ENCODE measurements at places on chromosomes 1 and 21.

DNA sequence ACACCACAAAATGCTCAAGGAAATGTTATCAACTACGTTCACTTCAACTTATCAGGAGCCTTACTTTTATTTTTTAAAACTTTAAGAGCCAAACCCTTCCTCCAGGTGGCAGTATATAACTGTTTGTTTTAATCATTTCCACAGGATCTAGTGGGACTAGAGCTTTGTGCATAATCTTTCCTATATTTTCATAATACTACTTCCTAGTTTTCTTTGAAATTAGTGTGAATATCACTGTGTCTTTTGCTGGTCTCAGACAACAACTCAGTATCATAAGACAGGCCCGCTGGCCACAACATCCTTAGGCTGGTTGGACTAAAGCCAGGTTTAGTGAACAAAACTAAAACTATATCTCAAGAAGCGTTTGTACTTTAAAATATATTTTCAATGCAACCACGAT lies 145.5 kb downstream of the TIAM1 start:
- no peak for DNase-seq

DNA sequence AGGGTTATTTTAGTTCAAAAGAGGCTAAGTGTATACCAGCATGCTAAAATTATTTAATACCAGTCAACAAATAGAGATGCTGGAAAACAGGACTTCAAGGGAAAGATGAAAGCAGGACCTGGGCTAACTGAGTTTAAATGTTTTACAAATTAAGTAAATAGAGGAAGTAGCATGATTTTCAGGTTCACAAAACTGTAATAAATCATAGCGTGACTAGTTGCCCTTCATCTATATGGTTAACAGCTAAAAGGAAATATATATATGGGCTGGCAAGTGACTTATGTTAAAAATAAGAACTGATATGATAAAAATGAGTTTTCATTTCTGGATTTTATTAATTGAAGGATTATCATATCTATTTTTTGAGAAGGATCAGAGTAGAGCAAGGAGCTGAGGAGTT lies 25.6 kb downstream of the DPYD start:
- no peak for DNase-seq

DNA sequence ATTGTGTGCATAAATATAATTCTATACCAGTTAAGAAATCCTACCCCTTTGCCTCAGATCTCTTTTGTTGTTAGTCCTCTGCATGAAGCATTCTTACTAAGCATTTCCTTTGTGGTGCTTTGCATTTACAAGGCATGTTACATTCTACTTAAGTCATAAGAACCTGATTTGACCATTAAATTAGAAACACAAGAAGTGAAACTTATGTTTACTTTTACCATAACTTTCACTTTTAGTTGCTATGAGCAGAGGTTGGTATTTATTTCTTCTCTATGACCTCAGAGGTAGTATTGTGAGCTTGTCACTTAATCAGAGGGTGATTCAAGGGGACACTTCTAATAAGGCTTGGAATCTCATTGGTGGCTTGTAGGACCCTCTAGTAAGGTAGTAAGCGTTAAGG lies 9.0 kb downstream of the FAM20B start:
- no peak for DNase-seq

GRCh38 chr1:64212031-64212430 lies 8.6 kb downstream of the UBE2U start:
- DNase-seq, result no peak

DNA sequence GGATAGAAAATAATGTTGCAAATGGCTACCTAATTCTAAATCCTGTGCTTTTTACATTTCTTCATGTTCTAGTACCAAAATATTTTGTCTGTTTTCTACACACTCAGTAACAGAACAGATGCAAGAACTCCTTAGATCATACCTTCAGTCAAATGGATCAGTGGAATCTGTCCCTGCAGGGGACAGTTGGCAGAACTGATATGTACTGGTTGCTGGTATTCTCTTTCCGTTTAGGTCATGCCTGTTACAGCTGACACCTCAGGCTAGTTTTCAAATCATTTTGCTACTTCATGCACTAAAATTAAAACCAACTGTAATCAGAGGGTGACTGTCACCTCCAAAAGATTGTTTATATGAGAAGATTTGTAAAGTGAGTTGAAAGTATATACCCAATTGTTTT lies 109.2 kb downstream of the TNNI3K start:
- DNase-seq, result no peak

DNA sequence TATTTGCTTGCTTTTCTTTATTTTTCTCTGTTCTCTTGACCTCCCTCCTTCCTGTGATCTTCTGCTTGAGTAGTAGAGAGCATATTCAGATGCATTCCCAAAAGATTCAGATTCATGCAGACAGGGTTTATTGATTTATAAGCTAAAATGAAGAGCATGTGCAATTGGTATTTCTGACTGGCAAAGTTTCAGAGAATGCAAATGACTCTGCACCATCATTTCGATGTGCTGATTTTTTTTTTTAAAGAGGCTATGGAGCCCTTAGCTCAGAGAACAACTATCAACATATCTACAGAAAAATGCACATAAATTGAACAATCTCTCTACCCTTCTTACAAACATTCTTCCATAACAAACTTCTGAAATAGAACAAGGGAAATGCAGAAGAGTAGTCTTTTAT lies 312.0 kb downstream of the VAV3 start:
- DNase-seq, result no peak
